HFFc6 (cell line): ENCODE measurements at places on chromosomes 5 and 9. TPM values are rescaled to one million over a fixed set of nuclear protein-coding genes. Genes with fewer than 3 reads are reported as not detected.

- DNase-seq = no peak
Observed at GRCh38 chr9:79292731-79293280, 279.0 kb upstream of the TLE4 start.

The SLC6A3 gene
- not detected in 3 replicates for total RNA-seq

DNA sequence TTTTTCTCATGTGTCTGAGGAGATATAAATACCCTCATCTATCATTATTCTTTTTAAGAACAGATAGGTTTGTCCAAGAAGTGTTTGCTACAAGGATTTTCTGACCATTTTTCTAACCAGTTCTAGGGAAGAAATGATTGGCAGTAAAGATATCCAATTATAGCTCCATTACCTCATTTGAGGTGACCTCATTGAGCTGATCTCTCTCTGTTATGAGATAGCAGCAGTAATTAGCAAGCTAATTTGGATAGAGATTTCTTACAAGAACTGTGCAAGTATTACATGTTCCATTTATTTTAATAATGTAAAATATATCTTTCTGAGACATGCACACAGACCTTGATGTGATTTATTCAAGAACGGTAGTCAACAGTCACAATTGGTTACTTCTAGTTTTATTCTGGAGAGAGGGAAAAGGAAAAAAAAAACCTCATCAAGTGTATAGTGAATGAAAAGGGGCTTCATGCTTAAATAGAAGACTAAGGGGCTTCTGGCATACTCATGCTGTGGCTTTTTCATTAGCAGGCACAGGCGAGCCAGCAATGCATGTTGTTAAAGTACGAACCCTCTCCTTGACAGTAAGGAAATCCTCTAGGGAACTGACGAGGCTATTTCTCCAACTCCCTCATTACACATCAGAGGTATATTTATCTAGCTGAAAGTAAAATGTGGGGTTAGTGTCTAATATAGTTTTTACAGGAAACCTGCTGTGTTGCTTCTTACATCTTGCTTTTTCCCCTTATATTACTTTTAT, 127.3 kb downstream of the NUDT12 start:
- DNase-seq = peak; percentile 39

DNA sequence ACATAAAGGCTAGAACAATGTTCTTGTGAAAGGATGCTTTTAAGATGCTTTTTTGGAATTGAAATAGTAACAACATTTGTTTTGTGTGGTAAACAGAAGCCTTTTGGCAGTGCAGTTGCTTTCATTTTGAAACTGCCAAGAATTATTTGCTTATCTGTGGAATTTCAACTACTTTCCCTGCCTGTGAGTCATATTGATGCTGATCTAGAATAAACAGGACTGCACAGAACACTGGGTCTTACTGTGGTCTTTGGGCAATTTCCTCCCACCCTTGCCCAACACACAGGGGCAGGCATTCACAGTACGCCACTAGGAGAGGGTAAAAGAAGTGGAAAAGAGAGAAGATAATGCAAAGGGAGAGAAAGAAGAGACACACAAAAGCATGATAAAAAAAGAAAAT, 483.7 kb downstream of the ELAVL2 start:
- DNase-seq = no peak

DNA sequence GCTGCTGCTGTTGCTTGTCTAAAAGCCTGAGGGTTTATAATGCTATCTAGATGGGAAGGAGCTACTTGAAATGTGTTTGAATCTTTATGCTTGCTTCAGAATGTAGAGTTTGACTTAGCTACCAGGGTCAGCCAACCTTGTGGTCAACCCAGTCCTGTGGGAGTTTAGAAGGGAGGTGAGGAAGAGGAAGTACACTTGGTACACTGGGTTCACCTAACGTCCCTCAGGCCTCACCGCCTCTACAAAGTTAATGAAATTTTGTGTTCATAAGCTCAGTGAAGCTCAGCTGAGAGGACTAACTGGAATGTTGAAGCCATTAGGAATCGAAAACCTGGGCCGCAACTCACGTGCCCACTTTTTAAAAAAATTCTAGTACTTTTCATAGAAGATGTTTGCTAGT, 10.7 kb downstream of the IQGAP2 start:
- no peak for DNase-seq

DNA sequence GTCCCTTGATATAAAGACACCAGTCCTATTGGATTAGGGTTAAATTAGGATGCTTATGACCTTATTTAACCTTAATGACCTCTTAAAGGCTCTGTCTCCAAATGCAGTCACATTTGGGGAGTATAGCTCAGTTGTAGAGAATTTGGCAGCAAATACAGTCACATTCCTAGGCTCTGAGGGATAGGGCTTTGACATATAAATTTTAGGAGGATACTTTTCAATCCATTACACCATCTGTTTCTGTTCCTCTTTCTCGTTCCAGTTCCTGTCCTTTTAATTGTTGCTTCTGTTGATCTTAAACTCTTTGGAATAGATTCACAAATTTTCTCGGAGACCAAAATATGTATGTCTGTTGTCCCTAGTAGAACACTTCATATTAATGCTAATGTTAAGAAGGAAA, 390.0 kb upstream of the PCSK5 start:
- DNase-seq = no peak

The OR5C1 gene
- total RNA-seq = not detected in 2 replicates

DNA sequence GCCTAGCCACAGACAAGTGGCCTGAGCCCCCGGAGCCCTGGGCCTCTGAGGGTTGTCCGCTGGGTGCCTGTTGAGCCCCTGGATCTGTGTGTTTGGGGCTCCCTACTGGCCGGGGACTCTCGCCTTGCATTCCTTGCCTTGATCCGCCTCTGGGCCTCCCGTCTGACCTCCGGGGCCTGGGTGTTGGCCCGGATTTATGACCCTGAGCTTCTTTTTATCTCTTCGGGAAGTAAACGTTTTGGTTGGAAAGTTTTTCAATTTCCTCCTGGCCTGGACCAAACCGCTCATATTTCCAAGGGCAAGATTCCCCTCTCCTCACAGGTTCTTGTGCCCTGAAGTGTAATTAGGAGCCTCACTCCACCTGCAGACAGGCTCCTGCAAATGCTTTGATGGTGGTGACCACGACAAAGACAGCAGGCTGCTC, 69.3 kb upstream of the EGFLAM start:
- DNase-seq = no peak

- DNase-seq = no peak
Observed at GRCh38 chr5:69075522-69076179, 18.2 kb upstream of the SLC30A5 start.

- no peak for DNase-seq
Observed at GRCh38 chr9:18857334-18857733, 175.7 kb downstream of the SAXO1 start.

The TRPM3 gene
- not detected in 3 replicates for total RNA-seq

- DNase-seq = no peak
Observed at GRCh38 chr9:8384091-8384490, 584.5 kb upstream of the DMAC1 start.
